ENCODE measurements at places on chromosomes 6 and 20. TPM values are rescaled to one million over a fixed set of nuclear protein-coding genes. Genes with fewer than 3 reads are reported as not detected.
A peak's percentile ranks its signal among the peaks of the same experiment; 100 is the strongest.

The CCDC167 gene
- 60.5 TPM for polyA plus RNA-seq

GRCh38 chr20:47688385-47689381 lies 96.6 kb downstream of the SULF2 start:
- no peak for DNase-seq

The PPP1R14C gene
- 3.8 TPM for polyA plus RNA-seq

DNA sequence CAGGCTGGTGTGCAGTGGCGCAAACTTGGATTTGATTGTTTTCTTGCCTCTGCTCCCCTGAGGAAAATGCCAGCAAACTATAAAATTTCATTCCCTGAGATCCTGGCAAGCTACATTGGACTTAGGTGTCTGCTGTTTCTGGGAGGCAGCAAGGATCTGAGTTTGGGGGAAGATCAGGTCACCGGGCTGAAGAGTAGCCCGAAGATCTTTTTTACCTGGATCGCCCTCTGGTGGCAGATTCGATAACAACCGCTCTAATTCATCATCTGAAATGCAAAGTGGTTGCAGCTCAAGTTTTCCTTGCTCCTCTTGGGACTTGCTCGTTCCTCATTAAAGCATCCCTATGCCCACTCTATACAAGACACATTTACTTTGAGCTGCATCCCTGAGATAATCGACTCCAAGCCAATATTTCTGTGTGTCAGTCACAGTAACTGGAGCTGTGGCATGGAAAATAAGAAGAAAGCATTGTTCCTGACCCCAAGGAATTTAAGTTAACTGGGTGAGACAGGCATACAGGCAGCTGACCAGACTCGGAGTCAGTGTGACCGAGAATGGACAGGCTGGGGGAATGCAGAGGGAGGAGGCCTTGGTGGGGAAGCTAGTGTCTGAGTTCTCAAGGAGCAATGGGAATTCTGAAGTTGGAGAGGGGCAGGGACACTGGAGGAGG lies 131.8 kb upstream of the PROKR2 start:
- DNase-seq: peak; percentile 71

GRCh38 chr6:117810269-117810668 lies 96.8 kb upstream of the SLC35F1 start:
- DNase-seq: no peak
